Dermis microvascular lymphatic vessel endothelial cell (primary cell): ENCODE measurements at places on chromosomes 3 and 15. TPM values are rescaled to one million over a fixed set of nuclear protein-coding genes. Genes with fewer than 3 reads are reported as not detected.
A peak's percentile ranks its signal among the peaks of the same experiment; 100 is the strongest.

DNA sequence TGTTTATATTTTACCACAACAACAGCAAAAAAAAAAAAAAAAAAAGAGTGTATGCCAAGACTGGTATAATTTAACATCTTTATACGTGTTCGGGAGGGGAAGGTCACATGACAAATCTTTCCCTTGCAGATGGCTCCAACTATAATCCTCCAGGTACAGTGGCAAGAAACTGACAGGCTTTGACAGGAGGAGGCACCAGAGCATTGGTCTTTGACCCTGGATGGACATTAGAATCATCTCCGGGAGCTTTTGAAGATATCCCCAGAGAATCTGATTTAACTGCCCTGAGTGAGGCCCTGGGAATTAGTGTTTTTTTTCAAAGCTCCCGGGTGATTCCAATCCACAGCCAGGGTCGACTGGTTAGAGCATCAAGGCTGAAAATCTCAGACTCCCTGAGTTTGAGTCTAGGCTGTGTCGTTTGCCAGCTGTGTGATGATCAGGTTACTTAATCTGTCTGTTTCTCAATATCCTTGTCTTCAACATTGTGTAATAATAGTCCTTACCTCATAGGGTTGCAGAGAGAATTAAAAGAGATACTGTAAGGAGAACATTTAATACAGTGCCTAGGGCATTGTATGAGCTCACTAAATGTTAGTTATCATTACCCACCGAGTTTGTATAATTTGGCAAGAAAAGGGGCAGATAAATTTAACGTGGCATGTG lies 8.9 kb upstream of the SEMA5B start:
- DNase-seq = no peak

DNA sequence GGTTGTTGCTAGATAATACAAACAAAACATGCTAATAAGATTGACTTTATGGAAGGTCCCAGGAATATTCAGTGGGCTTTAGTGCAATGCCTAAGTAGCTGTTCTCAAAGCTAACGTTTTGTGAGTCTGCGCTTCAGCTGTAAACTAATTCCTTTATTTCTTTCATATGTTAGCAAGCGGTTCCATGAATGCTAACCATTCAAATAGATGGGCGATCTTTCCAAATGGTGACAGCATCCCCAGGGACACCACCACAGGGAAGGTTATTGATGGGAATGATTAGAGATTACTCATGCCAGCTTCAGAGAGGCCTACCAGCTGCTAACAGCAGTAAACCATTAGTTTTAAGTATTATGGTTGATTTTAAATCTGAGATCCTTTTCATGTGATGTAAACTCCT lies 405.7 kb upstream of the MCTP2 start:
- no peak for DNase-seq

DNA sequence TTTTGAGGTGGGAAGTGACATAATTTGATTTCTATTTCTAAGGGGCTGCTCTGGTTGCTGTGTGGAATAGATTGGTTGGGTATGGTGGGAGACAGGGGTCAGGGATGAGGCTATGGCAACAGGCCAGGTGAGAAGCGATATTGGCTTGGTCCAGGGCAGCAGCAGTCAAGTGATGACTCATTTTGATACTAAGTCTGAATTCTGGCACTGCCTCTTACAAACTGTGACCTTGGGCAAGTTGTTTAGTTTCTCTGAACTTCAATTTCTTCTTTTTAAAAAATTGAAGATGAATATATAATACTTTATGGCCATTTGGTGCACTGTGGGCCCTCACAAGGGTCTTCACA lies 40.4 kb upstream of the CLSTN2 start:
- DNase-seq = no peak

DNA sequence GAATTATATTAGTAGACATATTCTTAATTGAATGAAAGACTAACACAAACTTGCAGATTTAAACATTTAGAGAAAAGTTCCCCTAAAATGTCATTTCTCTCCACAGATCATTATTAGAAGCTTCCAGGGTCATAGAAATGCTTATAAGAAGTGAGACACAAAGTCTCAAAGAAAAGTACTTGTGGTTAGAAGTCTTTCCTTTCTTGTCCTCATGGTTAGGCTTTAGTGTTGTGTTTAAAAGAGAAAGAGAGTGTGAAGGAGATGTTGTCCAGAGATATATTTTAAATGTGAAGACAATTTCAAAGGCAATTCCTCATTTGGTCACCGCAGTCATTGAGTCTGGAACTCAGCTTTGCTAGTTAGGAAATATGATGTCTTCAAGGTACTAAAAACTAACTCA lies 230.4 kb upstream of the ARPP21 start:
- no peak for DNase-seq

GRCh38 chr15:52636459-52636858 lies 42.7 kb downstream of the ATOSA start:
- DNase-seq = no peak

- no peak for DNase-seq
Observed at GRCh38 chr3:81443958-81444357, 317.5 kb downstream of the GBE1 start.

DNA sequence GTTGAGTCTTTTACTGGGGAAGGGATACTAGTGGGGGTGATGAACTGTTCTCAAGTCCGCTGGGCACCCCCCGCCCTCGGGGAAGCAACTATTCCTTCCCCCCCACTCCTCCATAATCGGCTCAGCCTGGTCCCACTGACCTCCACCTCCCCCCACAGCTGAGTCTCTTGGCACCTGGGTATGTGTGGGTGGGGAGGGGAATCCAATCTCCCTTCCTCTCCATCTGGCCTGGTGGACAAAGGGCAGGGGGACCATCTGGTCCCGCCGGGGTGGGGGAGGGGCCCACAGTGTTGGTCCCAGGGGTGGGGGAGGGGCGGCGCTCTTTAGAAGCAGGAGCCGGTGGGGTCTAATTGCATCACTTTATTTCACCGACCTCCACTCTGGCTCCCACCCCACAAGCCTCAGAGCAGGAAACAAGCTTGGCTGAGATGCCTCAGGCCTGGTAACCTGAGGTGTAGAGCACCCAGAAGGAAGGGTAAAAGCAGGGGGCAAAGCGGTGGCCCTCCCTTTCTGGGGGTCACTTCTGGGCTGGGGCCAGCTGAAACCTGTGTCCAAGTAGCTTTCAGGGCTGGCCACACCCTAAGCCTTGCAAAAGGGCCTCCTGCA lies 1.0 kb upstream of the PCBP4 start:
- DNase-seq = no peak

The MKRN2OS gene
- not detected in 2 replicates for total RNA-seq

- DNase-seq = no peak
Observed at GRCh38 chr3:149319750-149320149, 13.7 kb downstream of the TM4SF18 start.

GRCh38 chr3:40871394-40871793 lies 327.9 kb upstream of the CTNNB1 start:
- no peak for DNase-seq

GRCh38 chr3:28703843-28704242 lies 355.2 kb upstream of the AZI2 start:
- no peak for DNase-seq

The TICRR gene
- 1.5 and 2.7 TPM in 2 replicates for total RNA-seq

DNA sequence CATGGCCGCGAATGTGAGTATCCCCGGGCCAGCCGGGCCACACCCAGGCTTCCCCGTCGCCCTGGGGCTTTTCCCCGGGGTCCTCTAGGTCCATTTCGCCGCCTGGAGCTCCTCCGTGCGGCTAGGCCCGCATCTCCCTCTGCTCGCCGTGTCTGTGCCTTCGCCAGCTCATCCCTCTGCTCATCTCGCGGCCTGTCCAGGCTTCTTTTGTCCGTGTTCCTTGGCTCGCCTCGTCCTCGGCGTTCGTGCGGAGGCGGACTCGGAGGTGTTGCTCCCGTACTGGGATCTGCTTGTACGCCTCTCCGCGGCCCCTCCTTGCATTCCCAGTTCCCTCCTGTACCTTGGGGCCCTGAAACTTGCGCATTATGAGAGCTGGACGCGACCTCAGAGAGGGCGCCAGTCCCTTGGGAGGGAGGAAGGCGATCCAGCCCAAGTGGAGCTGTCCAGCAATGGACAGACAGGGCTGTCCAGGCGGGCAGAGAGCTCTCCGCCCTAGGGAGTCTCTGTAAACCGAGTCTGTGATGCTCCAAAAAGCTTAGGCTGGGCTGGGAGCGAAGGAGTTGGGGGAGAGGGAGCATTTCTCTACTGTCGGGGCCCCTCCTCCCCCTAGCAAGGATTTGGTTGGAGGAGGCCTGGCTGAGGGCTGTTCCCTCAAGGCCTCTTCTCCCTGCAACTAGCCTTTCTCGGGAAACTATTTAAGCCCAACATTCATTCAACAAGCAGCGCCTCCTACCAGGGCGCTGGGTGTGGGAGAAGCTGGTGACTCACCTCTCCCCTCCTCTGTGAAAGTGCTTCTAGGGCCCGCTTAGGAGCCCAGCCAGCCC lies 553 bp downstream of the TMEM43 start:
- DNase-seq = peak; percentile 87

GRCh38 chr3:60301142-60301541 lies 950.1 kb downstream of the FHIT start:
- DNase-seq = no peak

DNA sequence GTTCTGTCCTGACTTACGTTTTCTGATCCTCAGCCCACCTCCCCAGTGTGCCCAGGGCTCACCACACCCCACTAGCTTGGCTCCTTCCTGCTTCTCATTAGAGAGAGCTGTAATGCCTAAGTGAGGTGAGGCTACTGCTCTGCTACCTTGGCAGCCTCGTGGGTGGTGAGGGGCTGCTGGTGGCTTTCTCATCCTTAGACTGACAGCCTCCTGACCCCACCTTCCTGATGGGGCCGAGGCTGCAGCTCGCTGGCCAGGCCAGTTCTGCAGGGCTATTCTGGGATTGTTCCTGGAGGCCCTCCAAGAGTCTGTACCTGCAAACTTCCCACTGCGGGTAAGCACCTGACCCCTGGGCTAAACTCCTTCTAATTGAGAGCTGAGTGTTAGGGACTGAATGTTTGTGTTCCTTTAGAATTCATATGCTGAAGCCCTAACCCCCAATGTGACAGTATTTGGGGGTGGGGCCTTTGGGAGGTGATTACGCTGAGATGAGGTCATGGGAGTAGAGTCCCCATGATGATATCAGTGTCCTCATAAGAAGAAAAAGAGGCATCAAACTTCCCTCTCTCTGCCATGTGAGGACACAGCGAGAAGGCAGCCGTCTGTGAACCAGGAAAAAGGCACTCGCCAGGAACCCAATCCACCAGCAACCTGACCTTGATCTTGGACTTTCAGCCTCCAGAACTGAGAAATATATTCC lies 38.1 kb upstream of the IQSEC1 start:
- DNase-seq = no peak

GRCh38 chr15:39692356-39693327 lies 90.0 kb downstream of the FSIP1 start:
- peak; percentile 25 for DNase-seq

- DNase-seq = no peak
Observed at GRCh38 chr15:92195241-92195640, 198.4 kb upstream of the ST8SIA2 start.

- DNase-seq = no peak
Observed at GRCh38 chr3:54342676-54343075, 220.3 kb downstream of the CACNA2D3 start.

The BOC gene
- total RNA-seq = 0.13 TPM in 1 of 2 replicates, not detected in the other

DNA sequence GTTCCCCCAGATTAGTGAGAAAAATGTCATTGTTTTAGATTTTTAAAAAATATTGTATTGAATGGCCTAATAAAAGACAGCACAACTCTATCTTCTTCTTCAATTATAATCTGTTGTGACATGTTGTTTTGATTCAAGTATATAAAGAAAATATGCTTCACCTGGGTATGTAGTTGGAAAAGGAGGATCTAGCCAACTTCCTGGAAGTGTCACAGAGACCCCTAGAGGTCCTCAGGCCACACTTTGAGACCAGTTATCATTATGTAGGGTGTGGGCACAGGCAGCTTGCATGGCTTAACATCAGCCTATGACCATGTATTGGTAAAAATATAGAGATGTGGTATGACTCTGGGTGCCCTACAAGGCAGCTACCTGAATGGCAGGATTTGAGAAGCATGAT lies 14.7 kb upstream of the RYR3 start:
- no peak for DNase-seq
